ENCODE measurements at places on chromosomes 12 and 14. TPM values are rescaled to one million over a fixed set of nuclear protein-coding genes. Genes with fewer than 3 reads are reported as not detected.

The CIDEB gene
- not detected for total RNA-seq

The INHBE gene
- 0.45 TPM for total RNA-seq

The CD27 gene
- 0.17 TPM for total RNA-seq

The NEUROD4 gene
- total RNA-seq = 7.8 TPM

The RAB15 gene
- total RNA-seq = 11.0 TPM

The SDR9C7 gene
- 0.24 TPM for total RNA-seq

The CCDC88C gene
- 16.4 TPM for total RNA-seq

The EML1 gene
- 15.1 TPM for total RNA-seq

The OR11H7 gene
- total RNA-seq = 0.62 TPM

The TSPAN19 gene
- total RNA-seq = 1.0 TPM

The TMEM63C gene
- total RNA-seq = 0.22 TPM

The CLEC6A gene
- 0.31 TPM for total RNA-seq

The KRT75 gene
- total RNA-seq = 0.14 TPM

The CISTR gene
- not detected for total RNA-seq

The KRT6A gene
- total RNA-seq = not detected

The ACOT4 gene
- 0.45 TPM for total RNA-seq

The TOX4 gene
- 38.7 TPM for total RNA-seq

The PLA2G1B gene
- total RNA-seq = not detected

The GPRC5D gene
- not detected for total RNA-seq

The ETNK1 gene
- 45.8 TPM for total RNA-seq

The HELB gene
- total RNA-seq = 3.9 TPM

Measured in motor neuron (in vitro differentiated cells).